ENCODE measurements at places on chromosomes 4 and X.

DNA sequence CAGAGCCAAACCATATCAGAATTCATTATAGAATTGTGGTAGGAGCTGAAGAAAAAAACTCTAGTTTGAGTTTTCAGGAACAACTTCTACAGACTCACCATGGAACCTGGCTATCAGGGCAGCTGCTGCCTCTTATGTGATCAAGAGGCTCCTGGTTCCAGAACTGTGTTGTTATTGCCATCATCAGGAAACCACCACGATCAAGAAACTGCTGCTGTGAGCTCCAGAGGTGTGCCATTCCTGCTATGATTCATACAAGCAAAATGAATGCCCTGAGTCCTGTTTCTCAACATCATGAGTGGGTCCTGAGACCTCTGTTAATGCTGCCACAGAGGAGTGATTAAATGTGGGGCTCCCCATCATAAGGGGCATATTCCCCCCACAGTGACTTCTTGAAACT, 43.7 kb downstream of the TASL start:
- DNase-seq: no peak

GRCh38 chrX:119190091-119190681, 45.9 kb upstream of the PGRMC1 start:
- peak; percentile 72 for DNase-seq

DNA sequence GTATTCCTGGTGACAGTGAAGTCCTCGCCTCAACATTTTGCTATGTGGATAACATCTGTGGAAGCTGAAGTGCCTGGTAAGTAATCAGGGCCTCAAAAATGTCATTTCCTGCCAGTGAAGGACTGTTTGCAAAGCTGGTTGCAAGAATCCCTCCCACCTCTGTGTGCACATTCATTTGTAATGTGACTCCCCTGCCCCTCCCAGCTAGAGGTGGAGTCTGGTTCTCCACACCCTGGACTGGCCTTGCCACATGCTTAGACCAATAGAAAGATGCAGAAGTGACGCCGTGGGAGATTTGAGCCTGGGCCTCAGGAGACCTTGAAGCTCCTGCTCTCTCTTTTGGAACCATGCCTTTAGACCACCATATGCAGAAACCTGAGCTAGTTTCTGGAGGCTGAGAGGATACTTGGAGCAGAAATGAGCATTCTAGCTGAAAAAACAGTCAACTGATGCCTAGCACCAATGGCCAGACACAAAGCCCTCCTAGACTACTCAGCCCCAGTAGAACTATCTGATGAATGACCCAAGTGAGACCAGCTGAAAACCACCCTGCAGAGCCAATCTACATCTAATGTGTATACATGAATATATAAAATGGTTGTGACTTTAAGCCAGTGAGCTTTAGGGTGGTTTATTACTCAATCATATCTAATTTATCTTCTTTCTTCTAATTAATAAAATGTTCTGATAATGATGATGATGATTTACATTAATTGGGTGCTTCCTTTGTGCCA, 47.8 kb upstream of the CRMP1 start:
- no peak for DNase-seq

DNA sequence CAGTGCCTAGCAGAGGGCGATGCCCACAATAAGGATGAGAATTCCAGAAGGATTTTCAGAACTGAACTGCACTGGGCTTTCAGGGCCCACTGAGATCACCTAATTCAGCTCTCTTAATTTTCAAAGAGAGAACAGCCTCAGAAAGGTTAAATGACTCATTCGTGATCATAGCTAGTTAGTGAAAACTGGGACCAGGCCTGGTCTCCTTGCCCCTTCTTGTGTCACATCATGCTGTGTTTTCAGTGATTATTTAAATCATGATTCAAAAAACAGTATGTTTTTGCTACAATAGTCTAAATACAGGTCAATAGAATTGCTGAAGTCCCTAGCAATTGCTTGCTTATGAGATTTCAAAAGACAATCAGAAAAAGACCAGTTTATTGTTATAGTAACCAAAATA, 136.4 kb upstream of the PLAC1 start:
- no peak for DNase-seq

DNA sequence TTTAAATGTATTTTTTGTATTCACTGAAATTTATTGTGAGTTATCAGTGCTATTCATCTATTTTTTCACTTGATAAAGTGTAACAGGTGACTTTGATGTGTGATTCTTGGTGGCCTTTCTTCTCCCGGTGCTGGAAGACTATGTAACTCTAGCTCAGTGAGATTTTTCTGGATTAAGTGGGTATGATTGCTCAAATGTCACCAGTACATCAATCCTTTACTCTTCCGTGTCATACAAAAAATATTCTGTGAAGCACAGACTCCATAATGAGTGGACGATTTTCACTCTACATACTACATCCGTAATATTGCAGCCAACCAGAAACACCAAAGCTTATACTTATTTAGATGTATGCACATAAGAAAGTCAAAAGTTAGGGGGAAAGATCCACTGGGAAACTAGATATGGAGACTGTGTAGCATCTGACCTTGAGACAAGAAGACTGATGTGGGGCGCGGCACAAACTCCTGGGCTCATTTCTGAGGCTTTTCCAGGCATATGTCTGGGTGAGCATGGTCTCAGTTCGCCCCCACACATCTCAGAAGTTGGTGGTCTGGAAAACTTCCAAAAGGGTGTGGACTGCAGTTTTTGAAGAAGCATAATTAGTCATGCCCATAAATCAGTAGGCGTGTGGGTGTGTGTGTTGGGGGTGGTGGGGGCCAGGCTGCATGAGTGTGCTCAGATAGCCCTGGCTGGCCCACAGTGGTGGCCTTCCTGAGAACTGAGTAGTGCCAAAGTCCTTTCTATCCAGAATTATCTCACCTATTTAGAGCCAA, 53.9 kb upstream of the TENM3 start:
- no peak for DNase-seq

- no peak for DNase-seq
Measured at GRCh38 chr4:118398226-118399090, 45.7 kb upstream of the PRSS12 start.

GRCh38 chr4:117447925-117448324, 362.5 kb upstream of the TRAM1L1 start:
- no peak for DNase-seq

DNA sequence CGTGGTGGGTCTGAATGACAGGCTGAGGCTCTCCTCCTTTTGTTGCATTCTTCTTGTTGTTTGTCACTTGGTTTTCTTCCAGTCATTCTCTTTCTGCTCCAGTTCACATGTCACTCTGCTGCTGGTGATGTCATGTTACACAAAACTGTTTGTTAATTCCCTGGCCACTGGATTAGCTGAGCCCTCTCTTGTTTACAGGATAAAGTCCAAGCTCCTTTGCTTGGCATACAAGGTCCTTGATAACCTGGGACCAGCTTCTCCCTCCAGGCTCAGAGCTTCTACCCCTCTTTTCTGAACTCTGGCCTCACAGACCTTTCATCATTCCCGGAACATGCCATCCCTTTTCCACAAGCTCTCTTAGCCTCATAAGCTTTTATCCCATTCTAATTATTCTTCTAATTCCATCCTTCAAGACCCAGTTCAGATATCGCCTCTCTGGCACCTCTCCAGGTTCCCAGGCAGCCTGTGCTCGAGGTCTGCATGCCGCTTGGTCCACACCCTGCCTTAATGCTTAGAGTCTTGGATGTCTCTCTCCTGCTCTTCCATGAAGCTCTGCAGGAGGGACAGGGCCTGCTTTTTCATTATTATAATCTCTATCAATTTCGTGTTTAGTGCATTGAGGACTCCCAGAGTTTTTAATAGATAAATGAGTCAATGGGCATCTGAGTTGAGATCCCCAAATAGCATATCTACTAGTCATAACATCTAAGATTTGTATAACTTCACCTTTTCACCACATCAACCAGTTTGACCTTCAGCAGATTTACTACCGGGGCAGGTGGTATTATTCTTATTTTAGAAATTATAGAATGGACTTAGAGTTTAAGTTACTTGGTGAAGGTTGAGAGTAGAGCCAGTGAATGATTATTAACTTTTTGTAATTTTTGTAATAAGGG, 98.7 kb downstream of the TMEM131L start:
- DNase-seq: no peak

GRCh38 chrX:31060016-31060415, 11.8 kb downstream of the FTHL17 start:
- DNase-seq: no peak

DNA sequence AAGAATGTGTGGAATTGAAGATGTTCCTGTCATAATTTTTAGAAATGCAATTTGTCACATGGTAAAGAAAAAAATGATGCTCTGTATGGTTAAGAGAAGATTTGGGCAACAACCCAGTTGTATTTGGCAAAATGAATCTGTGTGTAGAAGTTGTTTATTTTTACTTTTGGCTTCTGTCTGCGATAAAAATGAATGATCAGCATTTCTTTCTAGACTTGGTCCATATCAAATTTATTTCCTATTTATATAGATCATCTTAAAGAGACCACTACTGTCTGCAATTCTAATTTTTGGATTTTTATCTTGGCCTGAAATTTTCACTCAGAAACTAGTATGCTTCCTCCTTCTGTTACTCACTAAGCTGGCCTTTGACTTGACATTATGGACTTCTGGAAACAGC, 396.9 kb downstream of the FAM47A start:
- DNase-seq: no peak

- no peak for DNase-seq
Measured at GRCh38 chr4:113678641-113679040, 82.9 kb downstream of the CAMK2D start.

DNA sequence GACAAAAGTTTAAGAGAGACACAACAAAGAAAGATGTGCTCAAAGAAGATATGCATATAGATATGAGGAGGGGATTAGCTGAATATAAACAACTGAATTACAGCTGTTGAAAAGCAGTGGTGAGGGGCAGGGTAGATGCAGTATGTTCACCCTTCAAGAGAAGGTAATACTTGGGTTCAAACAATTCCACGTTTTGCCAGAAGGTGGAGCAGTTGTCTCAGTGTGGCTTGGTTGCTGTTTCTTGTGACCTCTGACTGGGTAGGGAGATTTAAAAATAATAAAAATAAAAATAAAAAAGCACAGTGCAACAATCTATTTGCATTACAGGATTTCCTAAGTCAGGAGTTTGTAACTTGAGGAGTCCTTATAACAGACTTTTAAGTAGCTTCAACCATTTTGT, 23.3 kb downstream of the PHOX2B start:
- no peak for DNase-seq

DNA sequence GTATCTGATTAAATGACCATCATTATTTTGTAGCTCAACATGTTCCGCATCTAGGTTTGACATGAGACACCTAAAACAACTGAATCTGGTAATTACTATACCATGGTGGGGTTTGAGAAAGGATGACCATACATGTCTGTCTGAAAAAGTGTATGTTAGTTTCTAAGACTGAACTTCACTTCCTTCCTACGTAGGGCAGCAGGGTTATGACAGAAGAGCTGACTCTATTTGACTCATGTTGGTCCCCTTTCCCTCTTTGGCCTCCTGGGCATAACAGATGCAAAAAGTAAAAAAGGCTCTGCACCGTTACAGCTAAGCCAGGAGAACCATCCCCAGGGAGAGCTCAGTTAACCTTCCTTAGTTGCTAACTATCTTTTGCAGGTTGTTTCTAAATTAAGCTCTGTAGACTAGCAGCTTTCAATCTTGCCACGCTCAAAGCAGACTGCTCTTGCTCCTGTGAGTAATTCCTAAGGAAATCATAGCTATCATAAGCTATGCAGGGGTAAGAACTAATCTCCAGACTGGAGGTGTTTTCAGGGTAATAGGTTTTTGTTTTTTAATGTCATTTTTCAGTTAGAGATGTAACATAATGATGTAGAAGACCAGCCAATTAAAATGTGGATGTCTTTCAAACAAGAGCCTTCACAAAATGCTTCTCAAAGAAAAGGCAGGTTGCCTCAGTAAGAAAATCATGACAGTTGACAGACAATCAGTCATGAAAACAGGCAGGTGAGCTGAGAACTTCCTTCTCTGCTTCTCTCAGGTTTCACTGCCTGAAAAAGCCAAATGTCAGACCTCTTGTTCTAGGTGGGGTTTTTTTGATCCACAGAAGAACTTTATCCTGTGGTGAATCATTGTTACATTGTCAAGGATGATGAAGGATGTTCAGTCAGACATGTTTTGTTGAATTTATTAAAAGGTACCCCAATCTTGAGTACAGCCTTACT, 66.9 kb upstream of the DAPP1 start:
- no peak for DNase-seq

GRCh38 chrX:28901637-28902036, 314.4 kb downstream of the IL1RAPL1 start:
- no peak for DNase-seq

DNA sequence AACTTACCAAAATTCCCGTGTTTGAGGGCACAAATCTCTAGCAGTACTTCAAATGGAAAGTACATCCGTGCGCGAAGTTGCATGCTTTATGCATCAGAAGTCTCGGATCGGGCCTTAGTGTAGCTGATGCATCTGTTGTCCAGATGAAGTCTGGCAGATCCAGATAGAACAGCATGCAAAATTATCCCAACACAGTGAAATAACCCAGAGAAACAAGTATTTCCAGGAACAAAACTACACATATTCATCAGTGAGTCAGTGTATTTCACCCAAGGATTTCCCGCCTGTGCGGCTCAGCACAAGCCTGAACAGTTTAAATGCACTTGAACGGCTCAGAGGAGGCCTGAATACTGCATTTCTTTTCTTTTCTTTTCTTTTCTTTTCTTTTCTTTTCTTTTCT, 27.4 kb upstream of the CLDN24 start:
- DNase-seq: no peak

DNA sequence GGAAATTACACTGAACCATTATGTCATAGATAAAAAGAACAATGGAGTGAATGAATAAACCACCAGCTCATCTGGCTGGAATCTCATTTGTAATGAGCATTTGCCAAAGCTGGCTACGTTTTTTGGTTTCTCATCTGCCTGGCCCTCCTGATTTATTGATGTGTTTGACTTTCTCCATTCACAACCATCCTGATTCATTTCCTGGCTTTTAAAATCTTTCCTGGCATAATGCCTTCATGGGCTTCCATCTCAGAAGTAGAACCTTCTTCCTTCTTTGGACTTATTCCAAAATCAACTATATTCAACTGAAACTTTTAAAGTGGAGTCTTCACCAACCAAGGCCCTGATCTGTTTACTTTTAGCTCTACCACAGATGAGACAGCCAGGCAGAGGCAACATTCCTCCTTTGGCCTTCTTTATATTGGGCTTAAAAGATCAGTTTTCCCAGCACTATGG, 36.0 kb upstream of the ARSJ start:
- no peak for DNase-seq

Data from left forelimb (tissue), 1 donor.